Pancreas (tissue), 10 donors: ENCODE measurements at places on chromosomes 13 and 19. TPM values are rescaled to one million over a fixed set of nuclear protein-coding genes. Genes with fewer than 3 reads are reported as not detected.
A peak's percentile ranks its signal among the peaks of the same experiment; 100 is the strongest.

GRCh38 chr13:76790526-76790925, 95.7 kb downstream of the KCTD12 start:
- no peaks in the 10 kb centered on the region for H3K27me3 ChIP-seq
- DNase-seq = no peak
- no peak overlapping the region for H3K4me3 ChIP-seq
- no peaks in the 10 kb centered on the region for H3K4me1 ChIP-seq

DNA sequence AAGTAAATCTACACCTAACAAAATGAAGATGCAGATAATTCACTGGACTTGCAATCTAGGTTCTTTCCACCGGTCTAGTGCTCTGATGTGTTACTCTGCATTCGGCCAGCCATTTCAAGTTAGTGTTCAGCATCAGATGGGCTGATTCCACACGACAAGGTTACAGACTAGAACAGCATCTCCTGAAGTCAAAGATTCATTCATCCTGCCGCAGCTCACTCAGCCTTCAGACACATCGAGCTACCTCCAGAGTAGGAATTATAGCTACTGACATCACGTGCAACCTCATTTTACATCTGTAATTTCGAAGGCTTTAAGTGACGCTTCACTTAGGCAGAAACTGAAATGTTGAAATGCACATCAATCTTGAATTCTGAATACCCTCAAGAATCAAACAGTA, 76.5 kb downstream of the LHFPL6 start:
- H3K27me3 ChIP-seq = no peaks in the 10 kb centered on the region
- H3K36me3 ChIP-seq = no peaks in the 10 kb centered on the region
- H3K27ac ChIP-seq = no peak overlapping the region

GRCh38 chr13:85194482-85194881, 604.7 kb downstream of the SLITRK6 start:
- H3K27me3 ChIP-seq = no peaks in the 10 kb centered on the region
- H3K4me1 ChIP-seq = no peaks in the 10 kb centered on the region
- H3K27ac ChIP-seq = no peak overlapping the region
- no peak for DNase-seq
- H3K4me3 ChIP-seq = no peak overlapping the region

- DNase-seq = no peak
- no peak overlapping the region for H3K4me3 ChIP-seq
- no peaks in the 10 kb centered on the region for H3K36me3 ChIP-seq
- no peak overlapping the region for H3K27ac ChIP-seq
- H3K27me3 ChIP-seq = no peaks in the 10 kb centered on the region
- no peaks in the 10 kb centered on the region for H3K4me1 ChIP-seq
Measured at GRCh38 chr19:45136507-45137178, 24.1 kb downstream of the NKPD1 start.

DNA sequence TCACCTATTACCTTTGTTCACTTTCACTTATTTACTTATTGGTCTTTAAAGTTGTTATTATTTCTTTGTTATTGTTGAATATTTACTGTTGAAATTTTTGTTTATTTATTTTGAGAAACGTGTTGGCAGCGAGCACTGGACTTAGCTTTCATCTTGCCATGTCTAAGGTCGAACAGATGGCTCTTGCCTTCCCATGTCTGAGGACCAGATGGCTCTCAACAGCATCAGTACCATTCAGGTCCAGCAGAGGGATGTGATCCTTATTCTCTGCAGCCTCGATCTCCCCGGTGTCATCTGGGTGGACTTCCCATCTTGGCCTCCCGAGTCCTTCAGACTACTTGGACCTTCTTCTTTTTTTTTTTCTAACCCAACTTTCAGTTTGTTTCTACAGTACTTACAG, 1437.6 kb downstream of the UQCRFS1 start:
- DNase-seq = no peak
- H3K4me3 ChIP-seq = no peak overlapping the region
- H3K36me3 ChIP-seq = no peaks in the 10 kb centered on the region
- no peaks in the 10 kb centered on the region for H3K27me3 ChIP-seq

DNA sequence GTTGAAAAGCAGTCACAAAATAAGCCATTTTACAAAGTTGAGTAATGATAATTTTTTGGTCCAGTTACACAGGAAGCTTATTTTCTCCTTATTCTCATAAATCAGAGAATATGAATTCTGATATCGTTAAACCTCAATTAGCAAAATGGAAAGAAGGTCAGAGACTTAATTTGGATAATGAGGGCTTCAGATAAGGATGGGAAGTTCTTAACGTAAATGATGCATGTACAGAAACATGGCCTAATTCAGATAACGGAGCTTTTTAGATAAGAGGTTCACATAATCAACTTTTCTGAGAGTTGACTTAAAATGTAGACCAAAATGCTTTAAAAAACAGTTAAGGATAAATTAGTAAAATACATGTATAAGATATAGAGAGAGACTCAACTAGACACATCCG, 746.3 kb upstream of the SLC10A2 start:
- H3K27me3 ChIP-seq = no peaks in the 10 kb centered on the region
- H3K4me1 ChIP-seq = no peaks in the 10 kb centered on the region
- no peaks in the 10 kb centered on the region for H3K36me3 ChIP-seq
- no peak overlapping the region for H3K27ac ChIP-seq

DNA sequence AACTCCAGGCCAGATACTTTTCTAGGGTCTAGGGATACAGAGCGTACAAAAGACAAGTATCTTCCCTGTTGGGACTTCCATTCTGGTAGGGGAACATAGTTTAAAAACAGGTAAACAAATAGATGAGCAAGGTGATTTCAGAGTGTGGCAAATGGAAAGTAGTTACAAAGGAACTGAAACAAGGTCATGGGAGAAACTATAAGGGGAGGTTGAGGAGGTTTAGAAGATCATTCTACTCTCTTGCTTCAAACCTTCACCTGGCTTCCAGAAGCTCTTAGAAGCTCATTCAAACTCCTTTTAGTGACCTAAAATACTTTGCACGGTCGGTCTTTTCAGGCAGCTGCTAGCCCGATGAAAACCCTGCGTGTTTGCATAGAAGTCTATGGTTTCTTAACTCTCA, 9.1 kb downstream of the FFAR2 start:
- H3K4me1 ChIP-seq = peaks cover 16% of the 10 kb centered on the region
- H3K27me3 ChIP-seq = no peaks in the 10 kb centered on the region
- DNase-seq = no peak
- H3K4me3 ChIP-seq = no peak overlapping the region

- H3K27me3 ChIP-seq = no peaks in the 10 kb centered on the region
- DNase-seq = no peak
- H3K4me3 ChIP-seq = no peak overlapping the region
- H3K36me3 ChIP-seq = no peaks in the 10 kb centered on the region
- no peak overlapping the region for H3K27ac ChIP-seq
Measured at GRCh38 chr19:1038978-1039645, 795 bp upstream of the ABCA7 start.

GRCh38 chr19:23914402-23915286, at the start of gene ZNF726:
ZNF726 (plus strand) TSS chr19:23914886; CDS start chr19:23914995, 109 bp downstream.
- no peaks in the 10 kb centered on the region for H3K27me3 ChIP-seq
- no peaks in the 10 kb centered on the region for H3K4me1 ChIP-seq
- peak within 1 kb of the TSS; percentile 49 for H3K4me3 ChIP-seq

- no peaks in the 10 kb centered on the region for H3K4me1 ChIP-seq
- peaks cover 13% of the 10 kb centered on the region for H3K36me3 ChIP-seq
- H3K27me3 ChIP-seq = no peaks in the 10 kb centered on the region
- no peak overlapping the region for H3K27ac ChIP-seq
Measured at GRCh38 chr19:49844138-49845095, 6.5 kb upstream of the PTOV1 start.

The CUL4A gene
- total RNA-seq = 30.4 TPM

The NLRP12 gene
- total RNA-seq = 0.76 TPM

The IZUMO2 gene
- total RNA-seq = not detected
